Lung (tissue), 17 donors: ENCODE measurements at places on chromosomes 4 and X. TPM values are rescaled to one million over a fixed set of nuclear protein-coding genes. Genes with fewer than 3 reads are reported as not detected.

DNA sequence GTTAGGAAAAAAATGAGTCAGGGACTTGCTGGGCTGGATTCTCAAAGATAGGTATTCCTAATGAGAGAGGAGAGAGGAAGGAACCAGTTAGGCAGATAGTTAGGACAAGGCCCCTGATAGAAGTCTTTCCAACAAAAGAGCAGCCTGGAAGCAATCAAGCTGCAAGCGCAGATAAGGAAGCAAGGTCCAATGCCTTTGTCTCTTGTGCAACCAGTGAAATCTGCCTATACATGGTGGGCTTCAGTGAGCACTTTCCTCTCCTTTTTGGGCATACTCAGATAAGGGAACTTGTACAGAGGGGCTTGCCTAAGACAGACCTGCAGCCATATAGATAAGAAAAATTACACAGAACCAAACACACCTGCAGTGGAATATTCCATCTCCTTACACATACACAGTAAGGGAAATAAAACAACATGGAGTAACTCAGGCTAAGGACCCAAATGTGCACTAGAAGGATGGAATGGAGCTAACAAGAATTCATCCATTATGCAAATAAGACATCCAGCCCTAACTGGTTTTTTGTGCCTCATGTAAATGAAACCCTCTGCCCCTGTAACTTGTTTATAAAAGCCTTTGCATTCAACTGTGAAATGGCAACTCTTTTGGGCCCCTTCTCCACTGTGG is 68.8 kb downstream of the PCDH18 start:
- H3K36me3 ChIP-seq: no peaks in the 10 kb centered on the region
- no peaks in the 10 kb centered on the region for H3K4me1 ChIP-seq
- DNase-seq: no peak
- no peak overlapping the region for H3K4me3 ChIP-seq
- H3K27ac ChIP-seq: no peak overlapping the region

Gene TREX2
- 1.2 TPM for total RNA-seq

- no peak for DNase-seq
- H3K4me3 ChIP-seq: no peak overlapping the region
- H3K4me1 ChIP-seq: no peaks in the 10 kb centered on the region
- no peak overlapping the region for H3K27ac ChIP-seq
- H3K27me3 ChIP-seq: no peaks in the 10 kb centered on the region
These were observed 168.9 kb upstream of the INTU start for GRCh38 chr4:127463883-127464282.

DNA sequence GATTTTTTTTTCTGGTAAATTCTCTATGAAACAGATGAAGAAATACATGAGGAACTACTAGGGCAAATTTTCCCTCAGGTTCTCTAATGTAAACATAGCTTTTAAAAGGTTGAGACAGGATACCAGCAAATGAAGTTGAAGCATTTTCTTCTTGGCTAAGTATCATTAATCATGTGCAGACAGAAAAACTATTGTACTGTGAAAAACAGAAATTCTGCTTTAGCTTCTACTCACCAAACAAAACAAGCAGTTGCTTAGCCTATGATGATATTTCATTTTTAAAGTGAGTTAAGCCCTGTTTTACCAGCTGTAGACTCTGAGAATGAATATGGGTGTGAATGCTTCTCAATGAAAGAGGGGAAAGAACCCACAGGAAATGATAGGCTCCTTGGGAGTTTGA is 358.9 kb downstream of the TRAM1L1 start:
- no peaks in the 10 kb centered on the region for H3K36me3 ChIP-seq
- H3K4me3 ChIP-seq: no peak overlapping the region
- H3K4me1 ChIP-seq: no peaks in the 10 kb centered on the region
- no peak overlapping the region for H3K27ac ChIP-seq

- no peaks in the 10 kb centered on the region for H3K27me3 ChIP-seq
- H3K36me3 ChIP-seq: no peaks in the 10 kb centered on the region
- H3K4me3 ChIP-seq: no peak overlapping the region
- no peaks in the 10 kb centered on the region for H3K4me1 ChIP-seq
- H3K27ac ChIP-seq: no peak overlapping the region
These were observed 216.3 kb upstream of the PCDH18 start for GRCh38 chr4:137748616-137749015.

Gene FAM156B
- total RNA-seq: 19.8 TPM

DNA sequence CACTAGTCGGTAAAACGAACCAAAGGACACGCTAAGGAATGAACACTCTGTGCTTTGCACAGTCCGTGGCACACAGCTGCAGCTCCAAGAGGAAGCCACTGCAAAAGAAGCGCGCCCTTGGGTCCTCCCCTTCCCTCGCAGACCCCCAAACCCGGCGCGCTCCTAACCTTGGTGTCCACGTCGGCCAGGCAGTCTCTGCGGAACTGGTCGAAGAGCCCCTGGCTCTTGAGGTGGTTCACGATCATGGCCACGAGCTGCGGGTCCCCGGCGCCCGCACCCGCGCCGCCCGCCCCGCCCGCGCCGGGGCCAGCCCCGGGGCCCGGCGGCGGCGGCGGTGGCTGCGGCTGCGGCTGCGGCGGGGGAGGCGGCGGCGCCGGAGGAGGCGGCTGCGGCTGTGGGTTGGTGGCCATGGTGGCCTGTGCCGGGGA is 333 bp downstream of the BOD1L1 start:
- H3K27me3 ChIP-seq: no peaks in the 10 kb centered on the region
- H3K36me3 ChIP-seq: no peaks in the 10 kb centered on the region
- peaks cover 16% of the 10 kb centered on the region for H3K4me1 ChIP-seq
- peak; percentile 15 for DNase-seq
- H3K27ac ChIP-seq: peak overlapping the region; percentile 90

GRCh38 chr4:99724067-99724466 is 66.4 kb upstream of the C4orf54 start:
- no peak overlapping the region for H3K4me3 ChIP-seq
- H3K27ac ChIP-seq: no peak overlapping the region
- peaks cover 18% of the 10 kb centered on the region for H3K4me1 ChIP-seq
- peak; percentile 79 for DNase-seq
- no peaks in the 10 kb centered on the region for H3K27me3 ChIP-seq
- H3K36me3 ChIP-seq: no peaks in the 10 kb centered on the region

Gene MTNR1A
- total RNA-seq: 0.51 TPM

Gene APBB2
- 99.0 TPM for total RNA-seq

Gene SPANXN4
- not detected for total RNA-seq

- H3K4me1 ChIP-seq: no peaks in the 10 kb centered on the region
- H3K27me3 ChIP-seq: peaks cover 5% of the 10 kb centered on the region
- DNase-seq: no peak
- no peak overlapping the region for H3K27ac ChIP-seq
- no peak overlapping the region for H3K4me3 ChIP-seq
- H3K36me3 ChIP-seq: no peaks in the 10 kb centered on the region
These were observed 33.8 kb upstream of the ADRA2C start for GRCh38 chr4:3732076-3733028.

Gene GRIA2
- total RNA-seq: not detected

DNA sequence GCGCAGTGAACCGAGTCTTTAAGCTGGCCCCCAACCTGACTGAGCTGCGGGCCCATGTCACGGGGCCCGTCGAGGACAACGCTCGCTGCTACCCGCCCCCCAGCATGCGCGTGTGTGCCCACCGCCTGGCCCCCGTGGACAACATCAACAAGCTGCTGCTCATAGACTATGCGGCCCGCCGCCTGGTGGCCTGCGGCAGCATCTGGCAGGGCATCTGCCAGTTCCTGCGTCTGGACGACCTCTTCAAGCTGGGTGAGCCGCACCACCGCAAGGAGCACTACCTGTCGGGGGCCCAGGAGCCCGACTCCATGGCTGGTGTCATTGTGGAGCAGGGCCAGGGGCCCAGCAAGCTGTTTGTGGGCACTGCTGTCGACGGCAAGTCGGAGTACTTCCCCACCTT is 2.2 kb downstream of the PLXNA3 start:
- no peaks in the 10 kb centered on the region for H3K27me3 ChIP-seq
- H3K36me3 ChIP-seq: no peaks in the 10 kb centered on the region
- no peak overlapping the region for H3K27ac ChIP-seq
- no peak for DNase-seq
- no peaks in the 10 kb centered on the region for H3K4me1 ChIP-seq
- no peak overlapping the region for H3K4me3 ChIP-seq

GRCh38 chr4:72860766-72861165 is 208.8 kb downstream of the COX18 start:
- no peaks in the 10 kb centered on the region for H3K27me3 ChIP-seq
- DNase-seq: no peak
- H3K4me1 ChIP-seq: no peaks in the 10 kb centered on the region
- no peak overlapping the region for H3K4me3 ChIP-seq

DNA sequence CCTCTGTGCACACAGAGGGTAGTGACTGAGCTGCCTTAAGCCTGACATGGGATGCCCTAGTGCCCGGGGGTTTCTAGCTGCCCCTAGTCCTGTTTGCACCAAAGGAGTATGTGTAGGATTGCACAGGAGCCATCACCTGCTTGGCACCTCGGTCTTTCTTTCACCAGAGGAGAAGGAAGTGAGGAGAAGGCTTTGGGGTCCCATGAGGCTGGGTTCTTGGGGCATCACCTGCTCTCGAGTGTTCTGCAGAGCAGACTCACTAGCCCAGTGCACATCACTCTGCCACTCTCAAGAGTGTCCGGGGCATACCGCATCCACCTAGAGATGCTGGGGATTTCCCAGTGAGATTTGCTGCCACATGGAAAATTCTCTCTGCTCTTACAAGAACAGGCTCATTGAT is 40.5 kb upstream of the GPR78 start:
- DNase-seq: peak; percentile 6
- H3K36me3 ChIP-seq: no peaks in the 10 kb centered on the region
- H3K27ac ChIP-seq: no peak overlapping the region
- H3K4me3 ChIP-seq: no peak overlapping the region

DNA sequence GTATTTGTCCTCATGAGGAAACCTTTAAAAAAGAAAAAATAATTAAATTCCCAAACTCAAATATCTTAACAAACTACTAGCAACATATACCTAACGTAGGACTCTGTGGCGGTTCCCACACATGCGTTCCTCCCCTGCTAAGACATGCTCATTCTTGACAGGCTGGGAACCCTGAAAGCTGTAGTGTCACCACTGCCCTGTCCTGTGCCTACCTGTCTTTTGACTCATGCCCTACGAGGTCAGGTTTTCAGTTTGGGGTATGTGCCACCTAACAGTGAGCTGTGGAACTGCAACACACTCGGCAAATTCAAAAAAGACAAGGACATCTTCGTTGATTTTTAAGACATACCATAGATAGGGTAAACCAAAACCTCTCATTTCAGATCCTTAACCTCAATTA is 17.8 kb downstream of the IDS start:
- no peaks in the 10 kb centered on the region for H3K4me1 ChIP-seq
- no peak overlapping the region for H3K4me3 ChIP-seq
- H3K27me3 ChIP-seq: no peaks in the 10 kb centered on the region
- no peak overlapping the region for H3K27ac ChIP-seq
- DNase-seq: no peak

Gene IL2
- total RNA-seq: 1.4 TPM

- no peak overlapping the region for H3K27ac ChIP-seq
- H3K4me1 ChIP-seq: no peaks in the 10 kb centered on the region
- DNase-seq: no peak
- H3K27me3 ChIP-seq: no peaks in the 10 kb centered on the region
- no peaks in the 10 kb centered on the region for H3K36me3 ChIP-seq
- no peak overlapping the region for H3K4me3 ChIP-seq
These were observed 194.0 kb upstream of the GALNT7 start for GRCh38 chr4:172974586-172974985.

Gene PLXNB3
- total RNA-seq: 1.0 TPM

Gene RS1
- 0.40 TPM for total RNA-seq

Gene ING2
- total RNA-seq: 21.9 TPM

Gene PPP2R2C
- total RNA-seq: 0.57 TPM

Gene MAGEB10
- total RNA-seq: not detected

Gene TLR6
- 6.3 TPM for total RNA-seq

Gene ZNF711
- 1.2 TPM for total RNA-seq

DNA sequence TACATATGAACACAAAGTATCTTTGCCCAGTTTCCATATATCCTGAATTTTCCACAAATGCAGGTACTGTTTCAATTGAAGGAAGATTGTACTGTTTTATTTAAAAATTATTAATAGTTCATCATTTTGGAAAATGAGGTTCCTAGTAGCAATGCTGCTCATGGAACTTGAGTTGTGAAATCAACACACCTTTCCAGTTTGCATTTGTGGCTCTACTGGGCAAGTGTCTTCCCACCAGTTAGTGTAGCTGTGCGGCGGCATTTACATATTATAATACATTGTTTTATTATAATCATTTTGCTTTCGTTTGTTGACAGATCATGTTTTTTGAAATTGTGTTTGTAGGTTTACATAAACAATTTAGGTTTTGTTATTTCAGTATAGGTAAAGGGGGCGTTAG is 2.0 kb upstream of the DDX3X start:
- DNase-seq: no peak
- peak overlapping the region; percentile 97 for H3K27ac ChIP-seq
- H3K4me3 ChIP-seq: no peak overlapping the region
- peaks cover 16% of the 10 kb centered on the region for H3K27me3 ChIP-seq
- no peaks in the 10 kb centered on the region for H3K36me3 ChIP-seq

GRCh38 chr4:98314791-98315565 is 53.8 kb downstream of the RAP1GDS1 start:
- H3K36me3 ChIP-seq: no peaks in the 10 kb centered on the region
- no peaks in the 10 kb centered on the region for H3K4me1 ChIP-seq
- H3K27ac ChIP-seq: no peak overlapping the region
- H3K27me3 ChIP-seq: no peaks in the 10 kb centered on the region
- no peak for DNase-seq

DNA sequence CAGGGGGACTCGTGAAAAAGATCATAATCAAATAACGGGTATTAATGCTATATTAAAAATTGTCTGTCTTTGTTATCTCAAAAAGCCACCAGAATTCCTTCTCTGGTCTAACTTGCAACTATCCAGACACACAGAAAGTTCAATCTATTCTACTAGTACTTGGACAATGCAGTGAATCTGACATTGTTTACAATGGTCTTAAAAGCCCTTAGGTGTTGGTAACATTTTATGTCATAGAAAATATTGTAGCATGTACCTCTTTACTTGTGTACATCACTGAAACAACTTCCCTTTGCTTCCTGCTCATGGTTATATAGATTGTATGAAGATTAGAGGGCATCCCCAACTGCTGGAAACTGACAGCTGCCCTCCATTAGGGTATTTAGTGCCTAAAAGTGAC is 71.1 kb upstream of the PPP3CA start:
- no peak overlapping the region for H3K27ac ChIP-seq
- no peak overlapping the region for H3K4me3 ChIP-seq
- no peaks in the 10 kb centered on the region for H3K4me1 ChIP-seq
- H3K36me3 ChIP-seq: no peaks in the 10 kb centered on the region
- no peak for DNase-seq

GRCh38 chr4:47498899-47499298 is 13.8 kb downstream of the ATP10D start:
- no peak overlapping the region for H3K27ac ChIP-seq
- H3K36me3 ChIP-seq: no peaks in the 10 kb centered on the region
- no peaks in the 10 kb centered on the region for H3K27me3 ChIP-seq
- DNase-seq: no peak

Gene NUP62CL
- total RNA-seq: 6.5 TPM

DNA sequence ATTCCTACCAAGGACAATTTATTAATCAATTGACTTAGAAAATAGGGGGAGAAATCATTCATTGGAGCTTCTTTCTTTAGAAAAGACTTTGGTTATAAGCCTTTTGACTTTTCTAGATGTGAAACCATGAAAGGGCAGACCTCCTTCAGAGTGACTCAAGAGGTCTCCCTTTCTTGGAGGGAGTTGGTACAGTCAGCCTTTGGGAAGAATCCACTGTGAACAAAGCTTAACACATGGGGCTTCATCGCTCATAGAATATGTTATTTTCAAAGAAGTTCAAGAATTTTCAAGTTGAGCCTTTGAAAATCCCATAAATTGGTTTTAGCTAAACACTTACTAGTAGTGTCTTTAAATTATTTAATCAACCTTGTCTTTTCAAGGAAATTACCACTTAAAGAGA is 28.0 kb downstream of the RIPPLY1 start:
- H3K36me3 ChIP-seq: no peaks in the 10 kb centered on the region
- DNase-seq: no peak
- H3K4me3 ChIP-seq: no peak overlapping the region
- H3K27me3 ChIP-seq: peaks cover 17% of the 10 kb centered on the region
